ENCODE measurements at places on chromosomes 13 and 19.

DNA sequence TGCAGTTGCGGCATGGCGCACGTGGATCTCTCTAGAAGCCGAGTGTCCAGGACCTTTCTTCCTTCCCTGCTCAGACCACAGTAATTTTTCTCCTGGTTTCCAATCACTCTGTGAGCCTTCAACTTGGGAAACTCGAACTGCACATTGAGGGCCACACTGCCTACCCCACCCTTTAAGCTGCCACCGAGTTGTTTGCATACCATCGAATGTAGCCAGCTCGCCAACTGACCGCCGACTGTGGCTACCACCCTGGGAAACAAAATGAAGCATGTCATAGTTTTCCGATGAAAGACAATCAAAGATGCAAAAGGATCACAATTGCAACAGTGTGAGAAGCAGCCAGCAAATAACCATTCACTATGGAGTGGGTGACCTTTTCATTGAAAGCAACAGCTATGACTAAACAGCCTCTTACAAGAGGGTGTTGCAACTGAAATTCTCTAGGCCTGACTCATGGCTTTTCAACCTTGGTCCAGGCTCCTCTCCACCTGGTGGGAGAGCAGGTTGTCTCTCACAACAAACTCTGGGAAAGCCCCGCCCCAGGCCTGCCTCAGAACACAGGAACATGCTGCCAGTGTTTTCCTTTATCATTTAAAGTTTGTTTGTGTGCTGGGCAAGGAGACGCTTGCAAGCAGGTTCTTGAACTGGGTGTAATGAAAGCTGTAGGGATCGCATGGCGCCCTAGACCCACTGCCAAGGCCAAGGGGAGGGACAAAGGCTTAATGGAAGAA, 141.7 kb upstream of the SERP2 start:
- DNase-seq, result no peak

GRCh38 chr19:41541990-41542584, 33.9 kb upstream of the CEACAM21 start:
- peak; percentile 68 for DNase-seq

DNA sequence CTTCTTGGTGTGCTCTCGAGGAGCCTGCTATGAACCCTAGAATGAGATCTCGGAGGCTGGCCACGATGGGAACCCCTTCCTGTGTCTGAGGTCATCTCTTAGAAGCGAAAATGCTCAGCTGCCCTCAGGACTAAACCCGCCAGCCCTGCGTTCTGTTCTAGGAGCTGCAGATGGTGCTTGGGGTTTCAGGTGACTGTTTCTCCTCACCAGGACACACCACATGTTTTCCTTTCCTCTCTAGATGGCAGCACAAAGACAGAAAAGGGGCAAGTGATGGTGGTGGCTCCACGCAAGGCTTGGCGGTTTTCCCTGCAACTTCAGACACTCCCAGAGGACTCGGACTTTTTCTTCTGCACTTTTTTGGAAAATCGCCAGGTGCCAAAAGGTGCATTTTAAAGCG, 60.1 kb downstream of the RNASEH2B start:
- no peak for DNase-seq

DNA sequence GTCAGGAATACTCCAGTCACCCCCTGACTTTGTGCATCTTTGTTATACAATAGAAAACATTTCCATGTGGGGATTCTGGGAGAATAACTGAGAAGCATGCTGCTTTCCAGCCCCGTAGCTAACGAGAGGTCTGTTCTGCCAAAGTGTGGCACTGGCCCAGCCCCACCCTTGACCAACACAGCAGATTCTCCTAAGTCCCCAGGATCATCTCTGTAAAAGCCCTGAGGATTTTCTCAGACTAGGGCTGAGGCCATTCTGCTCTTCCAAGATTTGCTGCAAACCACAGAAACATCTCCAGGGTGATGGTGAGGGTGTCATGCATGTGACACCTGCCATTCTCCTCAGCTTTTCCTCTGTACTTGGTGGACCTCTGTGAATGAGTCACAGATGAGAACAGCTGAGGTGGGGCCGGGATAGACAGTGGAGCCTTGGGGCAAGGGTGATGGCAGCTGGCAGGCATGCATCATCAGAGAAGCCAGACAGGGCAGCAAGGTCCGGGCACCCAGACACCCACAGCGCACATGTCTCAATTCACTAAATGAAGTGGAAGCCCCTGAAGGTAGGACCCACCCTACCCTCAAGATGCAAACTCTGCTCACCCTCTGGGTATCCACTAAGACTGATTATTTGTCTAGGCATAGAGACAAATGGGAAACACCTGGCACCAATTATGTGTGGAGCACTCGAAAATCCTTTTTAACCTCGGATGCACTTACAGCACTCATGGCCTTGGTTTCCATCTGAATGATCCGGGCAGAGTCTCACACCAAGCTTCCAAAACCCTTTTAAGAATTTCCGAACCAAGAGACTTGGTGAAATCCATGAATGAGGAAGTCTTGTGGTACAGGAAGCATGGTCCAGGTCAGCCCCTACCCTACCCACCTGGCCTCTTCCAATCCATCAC, 20.1 kb upstream of the DOCK9 start:
- DNase-seq, result peak; percentile 9

DNA sequence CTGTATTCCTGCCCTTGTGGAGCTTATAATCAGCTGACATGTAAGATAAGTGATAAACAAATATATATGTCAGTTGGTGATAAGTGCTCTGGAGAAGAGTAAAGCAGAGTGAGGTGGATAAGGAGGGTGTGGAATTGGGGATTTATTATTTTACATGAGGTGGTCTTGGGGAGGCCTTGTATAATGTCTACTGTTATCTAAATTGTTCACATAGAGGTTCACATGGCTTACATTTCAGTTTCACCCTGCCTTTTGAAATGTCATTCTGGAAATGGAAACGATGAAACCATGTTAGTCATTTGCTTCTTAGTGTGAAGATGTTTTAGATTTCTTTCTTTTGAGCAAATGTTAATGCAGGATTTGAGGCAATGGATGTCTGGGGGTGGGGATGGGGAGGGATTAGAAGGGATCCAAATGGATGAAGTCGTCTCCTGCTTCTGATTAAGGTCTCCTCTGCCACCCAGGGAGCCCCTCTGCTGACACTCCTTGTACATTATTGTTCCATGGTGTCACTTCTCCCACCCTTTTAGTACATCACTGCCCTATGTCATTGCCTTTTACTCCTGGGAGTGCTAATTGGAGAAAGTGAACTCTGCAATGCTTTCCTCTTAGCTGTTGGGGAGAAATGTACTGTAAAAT, 14.0 kb downstream of the B3GLCT start:
- DNase-seq, result no peak

DNA sequence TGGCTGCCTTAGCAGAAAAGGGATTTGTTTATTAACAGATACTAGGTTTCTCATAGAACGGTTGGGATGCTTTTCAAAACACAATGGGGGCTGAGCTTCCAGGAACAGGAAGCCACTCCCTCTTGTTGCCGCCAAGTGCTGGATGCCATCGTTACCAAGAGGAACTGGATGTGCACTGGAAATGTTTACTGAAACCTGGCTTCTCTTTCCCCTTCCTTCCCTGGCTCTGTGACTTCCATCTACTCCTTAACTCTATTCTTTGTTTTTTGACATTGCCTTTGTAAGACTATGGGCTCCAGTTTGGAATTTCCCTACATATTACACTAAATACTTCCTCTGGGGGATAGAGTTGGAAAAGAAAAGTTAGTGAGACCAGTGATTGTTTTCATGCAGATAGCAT, 11.7 kb upstream of the KL start:
- no peak for DNase-seq

DNA sequence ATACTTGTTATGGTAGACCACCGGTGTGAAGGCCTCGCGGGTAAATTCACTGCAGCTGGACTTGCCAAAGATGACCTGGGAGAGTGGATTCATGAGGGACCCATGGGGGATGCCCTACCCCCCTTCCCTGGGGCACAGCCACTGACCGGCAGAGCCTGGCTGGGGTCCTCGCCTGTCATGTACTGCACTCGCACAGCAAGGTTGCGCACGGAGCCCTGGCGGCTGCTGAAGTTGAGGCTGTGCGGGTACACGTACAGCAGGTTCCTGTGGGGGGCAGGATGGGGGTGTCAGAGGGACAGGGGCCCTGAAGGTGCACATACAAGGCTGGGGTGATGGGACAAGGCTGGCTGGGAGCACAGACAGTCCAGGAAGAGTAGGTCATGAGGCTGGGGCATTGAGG, 1.4 kb upstream of the ANGPTL8 start:
- DNase-seq, result no peak

DNA sequence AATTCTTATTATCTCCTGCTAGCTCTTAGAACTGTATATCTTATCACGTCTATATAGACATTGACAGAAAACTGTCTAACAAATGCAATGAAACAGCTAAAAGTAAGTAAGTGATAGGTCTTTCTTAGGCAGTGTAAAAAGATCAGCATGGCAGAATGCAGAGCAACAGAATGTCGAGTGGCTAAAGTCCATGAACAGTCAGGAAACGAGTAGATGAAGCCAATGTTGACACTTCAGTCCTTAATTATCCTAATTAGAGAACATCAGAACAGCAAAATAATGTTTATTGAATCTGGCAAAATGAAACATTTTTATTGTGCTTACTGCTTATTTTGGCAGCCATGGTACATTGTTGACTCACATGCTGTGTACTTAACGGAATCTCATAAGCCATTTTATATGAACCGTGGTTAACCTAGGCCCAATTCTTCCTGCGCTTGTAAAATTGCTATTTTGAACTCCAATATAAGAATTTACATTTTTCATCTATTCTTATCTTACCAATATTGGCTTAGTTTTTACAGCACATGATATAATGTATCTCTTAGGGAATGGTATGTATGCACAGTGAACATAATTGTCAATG, 748.1 kb downstream of the DACH1 start:
- no peak for DNase-seq

DNA sequence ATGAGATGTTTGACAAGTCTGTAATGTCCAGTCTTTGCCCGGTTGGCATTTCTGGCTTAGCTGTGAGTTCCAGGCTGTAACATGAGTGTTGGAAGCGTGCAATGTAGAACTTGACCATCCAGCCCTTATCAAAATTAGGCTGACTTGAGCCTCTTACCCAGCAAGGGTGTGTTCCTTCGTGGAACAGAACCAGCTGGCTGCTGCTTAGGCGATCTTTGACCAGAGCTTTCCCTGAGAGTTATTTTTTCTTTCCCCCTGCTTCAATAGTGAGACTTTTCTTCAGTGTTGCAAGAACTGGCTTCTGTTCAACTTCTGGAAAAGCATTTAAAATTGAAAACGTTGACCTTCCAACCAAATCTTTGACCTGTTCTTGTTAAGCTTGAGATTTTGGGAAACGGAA, 6.5 kb downstream of the TNFSF13B start:
- DNase-seq, result no peak

DNA sequence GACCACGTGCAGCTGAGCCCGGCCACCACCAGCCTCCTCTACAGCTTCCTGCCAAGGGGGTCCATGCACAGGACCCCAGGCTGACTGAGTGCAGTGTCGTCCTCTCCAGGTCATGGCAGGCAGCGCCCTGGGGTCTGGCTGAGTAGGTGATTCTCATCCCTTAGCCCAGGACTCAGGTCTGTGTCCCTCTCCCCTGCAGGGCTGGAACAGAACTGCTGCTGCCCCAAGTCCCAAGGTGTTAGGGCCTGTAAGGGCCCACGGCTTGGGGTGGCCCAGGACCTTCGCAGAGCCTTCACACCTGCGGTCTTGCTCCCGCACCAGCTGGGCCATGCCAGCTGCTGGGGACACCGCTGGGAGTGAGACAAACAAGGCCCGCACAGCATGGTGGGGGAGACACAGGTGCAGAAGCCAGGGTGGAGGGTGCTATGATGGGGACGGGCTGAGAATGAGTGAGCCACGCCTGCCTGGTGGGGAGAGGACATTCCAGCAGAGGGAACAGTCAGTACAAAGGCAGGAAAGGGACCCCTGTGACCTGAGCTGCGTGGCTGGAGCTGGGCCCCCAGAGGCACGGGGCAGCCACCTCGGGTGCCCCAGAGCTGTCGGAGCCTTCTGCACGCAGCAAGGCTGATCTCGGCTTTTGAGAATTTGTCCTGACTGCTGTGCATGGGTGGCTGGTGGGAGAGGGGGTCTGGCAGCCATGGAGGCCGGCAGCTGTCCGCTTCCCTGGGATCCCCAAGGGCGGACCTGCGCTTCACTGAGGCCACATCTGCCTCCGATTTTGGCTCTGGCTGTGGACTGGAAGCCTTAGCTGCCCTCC, 11.9 kb downstream of the PLEKHF1 start:
- no peak for DNase-seq

DNA sequence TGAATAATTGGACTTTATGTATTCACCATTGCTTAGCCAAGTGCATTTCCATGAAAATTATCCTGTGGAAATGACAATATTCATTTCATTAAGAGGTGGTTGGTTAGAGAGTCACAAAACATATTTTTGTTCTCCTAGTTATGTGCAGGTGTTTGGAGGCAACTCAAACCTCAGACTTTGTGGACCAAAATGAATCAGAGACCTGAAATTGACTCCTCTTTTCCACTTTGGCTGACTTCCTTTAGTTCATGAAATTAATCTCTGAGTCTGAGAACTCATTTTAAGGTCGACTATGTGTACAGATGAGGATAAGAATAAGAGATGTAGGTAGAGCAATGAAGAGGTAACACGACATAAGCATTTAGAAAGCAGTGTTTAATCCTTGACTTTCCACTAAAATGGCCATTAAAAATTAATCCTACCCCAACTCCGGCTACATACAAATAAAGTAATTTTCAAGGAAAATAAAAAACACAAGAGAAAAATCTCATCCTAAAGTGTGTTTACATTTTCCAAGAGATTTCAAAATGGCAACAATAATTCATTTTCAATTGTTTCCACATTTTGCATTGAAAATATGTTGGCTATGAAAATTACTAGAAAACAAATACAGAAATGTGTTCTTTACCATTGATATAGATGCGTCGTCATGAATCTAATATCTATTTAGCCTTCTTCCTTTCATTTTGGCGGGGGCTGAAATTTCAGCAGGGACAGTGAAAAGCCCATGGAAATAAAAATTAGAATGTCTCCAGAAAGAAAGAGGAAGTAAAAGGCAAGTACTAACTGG, 185.4 kb upstream of the CSNK1A1L start:
- no peak for DNase-seq

- no peak for DNase-seq
These were observed 1299.2 kb upstream of the ATXN8OS start for GRCh38 chr13:68808456-68808855.

DNA sequence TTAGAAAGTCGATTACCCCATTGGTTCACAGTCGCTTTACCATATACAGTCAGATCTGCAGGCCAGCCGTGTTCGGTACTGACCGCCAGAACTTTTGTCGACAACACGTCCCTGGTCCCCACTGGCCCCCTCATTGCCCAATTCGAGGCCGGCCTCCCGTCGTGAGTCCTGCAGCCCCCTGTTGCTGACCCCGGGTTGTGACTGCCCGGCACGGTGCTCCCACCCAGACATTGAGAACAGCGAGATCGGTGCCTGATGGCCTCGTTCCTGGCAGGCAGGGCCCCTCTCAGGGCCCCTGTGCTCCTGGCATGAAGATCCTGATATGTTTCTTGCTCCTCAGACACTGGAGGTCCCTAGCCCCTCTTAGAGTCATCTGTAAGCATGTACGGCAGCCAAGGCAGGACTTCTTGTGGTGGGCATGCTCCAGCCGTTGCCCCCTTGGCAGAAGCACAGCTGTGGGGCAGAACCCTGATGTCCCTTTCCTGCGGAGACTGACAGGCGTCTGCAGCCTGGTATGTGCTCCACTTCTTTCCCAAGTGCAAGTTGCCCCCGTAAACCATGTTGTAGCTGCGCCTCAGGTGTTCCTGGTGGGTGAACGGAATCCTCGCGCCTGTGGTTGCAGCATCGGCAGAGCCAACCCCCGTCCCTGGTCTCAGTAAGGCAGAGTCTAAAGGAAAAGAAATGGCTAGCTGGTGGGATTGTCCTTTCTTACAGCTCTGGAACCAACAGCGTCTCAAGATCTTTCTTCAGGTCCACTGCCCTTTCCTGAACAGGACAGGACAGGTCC, 123.2 kb upstream of the SPACA7 start:
- DNase-seq, result no peak
